ENCODE measurements at places on chromosomes 1 and 21.
A peak's percentile ranks its signal among the peaks of the same experiment; 100 is the strongest.

- DNase-seq = no peak
These were observed 23.3 kb downstream of the TTC34 start for GRCh38 chr1:2778220-2778592.

GRCh38 chr21:38083535-38083934 is 167.3 kb upstream of the KCNJ6 start:
- DNase-seq = no peak

DNA sequence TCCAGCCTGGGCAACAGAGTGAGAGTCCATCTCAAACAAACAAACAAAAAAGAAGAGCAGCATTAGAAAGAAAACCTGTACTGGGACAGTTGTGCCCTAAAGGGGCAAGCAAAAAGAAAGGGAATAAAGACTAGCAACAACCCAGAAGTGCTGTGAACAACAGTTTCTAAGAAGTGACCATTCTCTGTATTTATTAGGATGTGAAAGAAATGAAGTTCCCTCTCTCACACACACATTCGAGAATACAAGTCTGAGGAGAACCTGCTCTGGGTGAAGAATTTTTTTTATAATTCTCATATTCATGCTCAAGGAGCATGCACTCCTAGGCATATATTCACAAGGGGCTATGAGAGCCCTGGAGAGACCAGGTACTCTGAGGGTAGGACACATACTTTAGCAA is 59.5 kb upstream of the LRRC8D start:
- DNase-seq = no peak

DNA sequence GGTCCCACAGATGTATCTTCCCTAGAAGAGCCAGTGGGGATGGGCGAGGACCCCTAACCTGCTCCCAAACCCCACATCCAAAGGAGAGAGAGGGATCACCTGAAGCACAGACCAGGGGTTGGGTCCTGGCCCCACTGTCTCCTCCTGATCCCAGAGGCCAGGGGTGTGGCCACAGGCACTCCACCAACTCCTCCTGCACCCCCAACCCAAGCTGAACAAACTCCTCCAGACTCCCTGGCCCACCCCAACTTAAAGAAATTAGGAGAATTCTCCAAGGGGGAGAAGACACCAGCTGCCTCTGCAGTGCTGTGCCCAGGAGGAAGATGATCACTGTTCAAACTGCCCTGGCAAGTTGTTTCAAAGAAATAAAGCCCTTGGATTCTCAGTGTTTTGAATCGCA is 4.5 kb upstream of the PRAMEF12 start:
- DNase-seq = no peak

- DNase-seq = no peak
These were observed at the start of gene KIAA0319L for GRCh38 chr1:35557118-35557610. Gene KIAA0319L, minus strand, starts transcription at chr1:35557403. Its CDS starts 2,912 bp downstream, at chr1:35554491.

DNA sequence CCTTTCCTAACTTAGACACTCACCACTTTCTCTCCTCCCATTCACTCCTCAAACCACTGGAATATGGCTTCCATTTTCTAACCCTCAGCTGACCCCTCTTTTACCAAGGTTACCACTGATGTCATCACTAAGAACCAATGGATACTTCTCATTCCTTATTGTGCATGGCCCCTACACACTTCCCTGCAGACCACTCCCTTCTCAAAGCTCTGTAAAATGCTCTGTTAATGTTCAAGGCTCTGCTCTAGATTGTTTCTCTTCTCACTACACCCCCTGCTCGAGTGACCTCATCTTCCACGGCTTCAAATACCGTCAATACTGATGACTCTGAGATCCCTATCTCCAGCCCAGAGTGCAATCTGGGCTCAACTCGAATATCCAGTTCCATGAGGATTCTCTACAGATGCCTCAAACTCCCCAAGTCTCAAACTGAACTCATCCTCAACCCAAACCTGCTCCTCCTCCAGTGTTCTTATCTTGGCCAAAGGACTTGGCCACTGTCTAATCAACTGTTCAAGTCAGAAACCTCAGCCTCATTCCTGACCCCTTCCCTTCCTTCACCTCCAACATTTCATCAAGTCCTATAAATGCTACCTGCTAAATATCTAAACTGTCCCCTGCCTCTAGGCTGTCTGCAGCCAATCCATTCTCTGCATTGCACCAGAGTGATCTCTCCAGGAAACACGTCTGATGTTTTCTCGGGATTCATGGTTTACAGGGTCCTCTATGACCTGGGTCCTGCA is 41.3 kb upstream of the BMP8B start:
- no peak for DNase-seq

- DNase-seq = no peak
These were observed 35.3 kb upstream of the DNASE2B start for GRCh38 chr1:84363019-84363418.

GRCh38 chr21:32403201-32403777 is 9.2 kb upstream of the EVA1C start:
- no peak for DNase-seq

DNA sequence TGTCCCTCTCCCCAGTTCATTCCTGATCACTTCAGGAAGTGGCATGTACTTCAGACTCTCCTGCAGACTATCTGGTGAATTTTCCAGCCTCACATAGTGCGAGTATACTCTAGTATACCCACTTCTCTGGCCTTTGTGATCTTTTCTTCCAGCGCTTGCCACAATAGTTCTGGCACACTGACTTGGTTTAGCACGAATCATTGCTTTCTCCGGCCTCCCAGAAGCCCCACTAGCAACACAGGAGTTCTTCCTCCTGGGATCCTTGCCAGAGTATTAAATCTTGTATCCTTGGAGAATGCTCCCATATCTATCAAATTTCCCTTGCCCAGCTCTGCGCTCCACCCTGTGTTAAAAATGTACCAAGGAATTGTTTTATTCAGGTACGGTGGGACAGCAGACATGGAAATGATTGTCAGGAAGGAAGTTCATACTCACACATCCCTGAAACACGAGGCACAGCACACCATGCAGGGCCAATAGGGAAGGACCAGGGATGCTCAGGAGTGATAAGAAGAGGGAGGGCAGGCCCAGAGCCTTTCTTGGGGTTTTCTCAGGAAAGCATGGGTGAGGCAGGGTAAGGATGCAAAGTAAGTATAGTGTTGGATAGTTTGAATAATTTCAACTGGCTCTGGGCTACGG is 136.7 kb downstream of the ADSS2 start:
- DNase-seq = no peak

GRCh38 chr1:160755911-160756848 is 17.1 kb downstream of the SLAMF7 start:
- no peak for DNase-seq

DNA sequence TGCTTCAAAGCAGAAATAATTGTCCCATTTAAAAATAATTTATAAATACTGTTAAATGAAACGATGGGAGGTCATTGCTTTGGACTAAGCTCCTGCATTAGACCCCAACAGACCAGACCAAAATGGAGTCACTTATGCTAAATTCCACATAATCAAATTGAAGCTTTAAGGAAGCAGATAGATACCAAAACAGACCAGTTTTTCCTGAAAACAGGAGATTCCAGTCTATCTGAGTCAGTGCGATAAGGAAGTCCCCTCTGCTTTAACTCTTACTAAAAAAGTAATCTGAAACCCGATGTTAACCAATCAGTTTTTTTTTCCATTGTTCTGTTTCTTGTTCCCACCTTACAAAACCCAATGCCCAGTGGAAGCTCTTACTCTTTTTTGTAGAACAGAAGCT is 16.2 kb upstream of the DNASE2B start:
- no peak for DNase-seq

DNA sequence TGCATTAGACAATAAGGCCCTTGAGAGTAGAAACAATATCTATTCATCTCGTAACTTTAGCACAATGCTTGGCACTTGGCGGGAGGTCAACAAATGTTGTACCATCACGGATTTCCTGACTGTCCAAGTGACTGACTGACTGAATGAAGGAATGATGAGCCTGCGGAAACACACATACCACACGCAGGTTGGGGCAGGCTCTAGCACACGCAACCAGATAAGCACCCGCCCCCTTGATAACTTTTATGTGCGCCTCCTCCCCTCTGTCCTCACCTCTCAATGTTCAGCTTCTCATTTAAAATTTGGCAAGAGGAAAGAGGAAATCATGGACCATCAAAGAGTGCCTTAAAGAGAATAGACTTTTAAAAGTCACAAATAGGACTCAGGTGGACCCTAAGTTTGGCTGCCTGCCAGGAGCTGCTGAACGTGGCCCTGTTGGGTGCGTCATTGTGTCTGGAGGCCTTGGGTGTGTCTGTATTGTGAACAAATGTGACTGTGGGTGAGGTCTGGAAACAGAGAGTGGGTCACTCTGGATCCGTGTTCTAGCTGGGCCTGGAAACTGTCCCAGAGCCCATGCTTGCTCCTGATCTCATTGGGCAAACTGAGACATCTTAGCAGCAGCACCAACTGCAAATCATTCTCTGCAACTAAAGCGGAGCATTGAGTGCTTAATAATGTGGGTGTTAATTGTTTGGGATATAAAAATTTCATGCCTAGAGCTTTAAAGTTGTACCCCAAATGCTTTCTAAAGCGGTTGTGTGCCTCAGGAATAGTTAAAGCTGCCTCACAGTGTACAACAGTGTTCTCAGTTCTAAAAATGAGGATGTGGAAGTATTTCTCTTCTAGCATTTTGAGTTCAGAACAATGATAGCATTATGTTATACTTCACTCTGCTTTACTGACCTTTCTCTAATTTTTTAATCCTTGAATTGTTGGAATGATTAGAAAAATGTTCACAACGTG is 47.6 kb upstream of the ABCG1 start:
- DNase-seq = no peak

DNA sequence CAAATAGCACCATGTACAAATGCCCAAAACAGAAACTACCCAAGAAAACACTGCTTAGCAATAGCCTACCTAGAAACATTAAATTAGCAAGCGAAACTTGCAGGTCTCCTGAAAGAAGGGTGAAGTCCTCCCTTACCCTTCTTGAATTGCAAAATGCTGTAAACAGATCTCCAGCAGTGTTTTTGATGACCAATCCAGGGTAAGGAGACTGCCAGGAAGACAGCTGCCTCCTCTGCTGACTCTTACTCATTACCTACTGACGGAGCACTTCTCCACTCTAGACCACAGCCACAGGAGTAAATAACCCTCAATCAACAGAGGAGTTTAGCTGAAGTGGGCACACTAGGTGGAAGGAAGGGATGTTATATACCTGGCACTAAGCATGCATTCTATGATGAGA is 32.2 kb upstream of the GADD45A start:
- DNase-seq = no peak

DNA sequence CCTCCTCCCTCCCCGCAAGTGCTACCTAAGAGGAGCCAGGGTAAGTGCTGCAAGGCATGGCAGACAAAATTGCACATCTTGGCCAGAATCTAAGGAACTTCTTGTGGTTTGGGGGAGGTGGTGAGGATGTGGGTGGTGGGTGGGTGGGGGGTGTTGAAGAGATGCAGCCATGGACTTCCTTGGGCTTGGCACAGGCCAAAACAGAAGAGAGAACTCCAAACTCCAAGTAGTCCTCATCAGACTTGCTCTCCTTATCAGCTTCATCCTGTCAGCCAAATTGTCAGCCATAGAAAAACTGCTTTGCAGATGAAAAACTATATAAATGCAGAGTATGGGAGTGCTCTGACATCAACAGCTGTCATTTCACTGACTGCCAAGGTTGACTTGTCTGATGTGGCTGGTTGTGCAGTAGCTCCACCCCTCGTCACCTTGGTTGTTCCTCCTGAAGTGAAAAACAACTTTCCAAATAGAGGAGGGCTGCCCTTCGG is 7.1 kb downstream of the AMIGO1 start:
- no peak for DNase-seq

DNA sequence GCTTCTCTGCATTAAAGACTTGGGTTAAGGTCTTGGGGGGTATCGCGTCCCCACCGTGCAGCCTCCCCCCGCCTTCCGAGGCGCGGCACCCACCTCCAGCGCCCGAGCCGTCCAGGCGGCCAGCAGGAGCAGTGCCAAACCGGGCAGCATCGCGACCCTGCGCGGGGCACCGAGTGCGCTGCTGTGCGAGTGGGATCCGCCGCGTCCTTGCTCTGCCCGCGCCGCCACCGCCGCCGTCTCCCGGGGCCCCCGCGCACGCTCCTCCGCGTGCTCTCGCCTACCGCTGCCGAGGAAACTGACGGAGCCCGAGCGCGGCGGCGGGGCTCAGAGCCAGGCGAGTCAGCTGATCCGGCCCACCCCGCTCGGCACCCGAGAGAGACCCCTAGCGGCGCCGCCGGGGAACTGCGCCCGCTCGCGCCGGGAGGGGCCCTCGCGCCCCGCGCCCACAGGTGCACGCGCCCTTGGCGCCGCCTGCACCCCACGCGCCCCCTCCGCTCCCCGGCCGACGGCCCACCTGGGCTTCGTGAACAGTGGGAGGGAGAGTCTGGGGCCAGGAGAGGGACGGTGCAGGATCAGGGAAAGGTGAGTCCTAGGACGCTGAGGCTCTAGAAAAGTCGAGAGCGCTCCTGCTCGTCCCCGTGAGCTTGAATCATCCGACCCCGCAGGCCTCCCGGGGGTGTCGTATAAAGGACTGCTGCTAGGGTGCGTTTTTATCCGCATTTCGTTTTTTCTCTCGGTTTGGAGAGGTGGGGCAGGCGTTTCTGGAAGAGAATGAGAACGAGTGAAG is at the start of gene APP:
Gene APP (minus strand): TSS at position 300 of the 787 bp plus-strand sequence. CDS start 150 bp downstream, at position 150.
- peak; percentile 77 for DNase-seq

DNA sequence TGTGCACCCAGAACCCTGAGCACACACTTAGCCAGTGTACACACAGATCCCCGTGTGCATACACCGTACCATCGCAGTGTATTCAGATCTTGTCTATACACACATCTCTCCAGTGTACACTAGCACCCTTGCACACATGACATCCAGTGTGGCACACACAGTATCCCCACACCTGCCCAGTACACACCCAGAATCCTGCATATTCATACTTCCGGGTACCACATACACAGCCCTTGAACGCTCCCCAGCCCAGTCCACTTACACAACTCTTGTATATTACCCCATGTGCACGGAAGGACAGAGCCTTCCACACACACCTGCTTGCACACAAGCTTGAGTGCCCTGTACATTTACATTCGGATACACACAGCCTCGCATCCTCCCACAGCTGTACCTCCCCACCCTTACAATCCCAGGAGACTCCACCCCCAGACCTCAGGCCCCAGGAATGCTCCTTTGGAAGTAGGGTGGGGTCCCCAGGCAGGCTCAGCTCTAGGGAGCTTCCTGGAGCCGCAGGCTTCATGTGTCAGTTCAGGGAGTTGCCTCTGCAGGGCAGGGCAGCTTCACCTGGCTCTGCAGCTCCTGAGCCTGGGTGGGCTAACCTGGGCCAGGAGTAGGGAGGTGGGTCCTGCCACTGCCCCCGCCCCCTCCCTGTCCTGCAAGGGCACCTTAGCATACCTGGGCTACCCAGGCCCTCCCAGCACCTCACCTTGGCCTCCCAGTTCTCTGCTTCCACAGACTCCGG is 46.2 kb downstream of the AHDC1 start:
- no peak for DNase-seq

DNA sequence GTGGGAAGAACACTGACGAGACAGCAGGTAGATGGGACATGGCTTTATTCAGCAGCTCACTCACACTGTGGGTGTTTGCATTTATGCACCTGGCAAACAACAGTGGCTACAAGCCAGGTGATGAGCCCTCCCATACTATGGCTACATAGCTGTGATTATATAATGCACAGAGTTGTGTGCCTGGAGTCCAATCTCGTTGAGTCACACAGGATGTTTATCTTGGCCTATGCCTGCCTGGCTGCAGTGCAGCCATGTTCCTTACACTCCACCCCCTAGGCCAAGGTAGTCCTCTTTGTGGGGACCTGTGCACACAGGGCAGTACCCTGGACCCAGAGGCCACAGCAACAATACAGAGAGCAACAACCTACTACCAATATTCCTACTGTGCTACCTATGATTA is 1643.8 kb downstream of the MRPL39 start:
- no peak for DNase-seq

- no peak for DNase-seq
These were observed 26.2 kb downstream of the DMAP1 start for GRCh38 chr1:44239331-44239960.

GRCh38 chr1:78722521-78722920 is 72.9 kb downstream of the IFI44 start:
- no peak for DNase-seq

- DNase-seq = no peak
These were observed 60.8 kb downstream of the EYA3 start for GRCh38 chr1:28027660-28028059.
